Uterus (tissue), 4 donors: ENCODE measurements at places on chromosomes 6 and 20. TPM values are rescaled to one million over a fixed set of nuclear protein-coding genes. Genes with fewer than 3 reads are reported as not detected.

- no peaks in the 10 kb centered on the region for H3K36me3 ChIP-seq
- H3K27ac ChIP-seq, result peak overlapping the region; percentile 94
- H3K4me1 ChIP-seq, result peaks cover 11% of the 10 kb centered on the region
- H3K4me3 ChIP-seq, result peak overlapping the region; percentile 61
Measured at GRCh38 chr6:116254297-116255056, 602 bp upstream of the TSPYL4 start.

- H3K4me3 ChIP-seq, result no peak overlapping the region
- H3K36me3 ChIP-seq, result no peaks in the 10 kb centered on the region
- H3K27me3 ChIP-seq, result no peaks in the 10 kb centered on the region
- H3K27ac ChIP-seq, result no peak overlapping the region
Measured at GRCh38 chr20:45814314-45814713, 1.9 kb downstream of the UBE2C start.

Gene EYS
- total RNA-seq, result not detected

DNA sequence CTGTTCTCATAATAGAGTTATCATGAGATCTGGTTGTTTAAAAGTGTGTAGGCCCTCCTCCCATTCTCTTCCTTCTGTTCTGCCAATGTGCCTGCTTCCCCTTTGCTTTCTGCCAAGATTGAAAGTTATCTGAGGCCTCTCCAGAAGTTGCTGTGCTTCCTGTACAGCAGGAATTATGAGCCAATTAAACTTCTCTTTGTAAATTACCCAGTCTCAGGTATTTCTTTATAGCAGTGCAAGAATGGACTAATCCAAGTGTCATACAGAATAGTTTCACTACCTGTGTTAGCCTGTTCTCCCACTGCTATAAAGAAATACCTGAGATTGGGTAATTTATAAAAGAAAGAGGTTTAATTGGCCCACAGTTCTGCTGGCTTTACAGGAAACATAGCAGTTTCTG lies 100.0 kb downstream of the CD24 start:
- no peak overlapping the region for H3K4me3 ChIP-seq
- H3K36me3 ChIP-seq, result no peaks in the 10 kb centered on the region
- H3K4me1 ChIP-seq, result no peaks in the 10 kb centered on the region
- no peaks in the 10 kb centered on the region for H3K27me3 ChIP-seq
- no peak for DNase-seq

- no peak overlapping the region for H3K27ac ChIP-seq
- H3K4me3 ChIP-seq, result no peak overlapping the region
- DNase-seq, result no peak
- no peaks in the 10 kb centered on the region for H3K27me3 ChIP-seq
- H3K36me3 ChIP-seq, result no peaks in the 10 kb centered on the region
Measured at GRCh38 chr6:52588710-52589091, 11.8 kb upstream of the TRAM2 start.

- H3K27ac ChIP-seq, result no peak overlapping the region
- no peaks in the 10 kb centered on the region for H3K36me3 ChIP-seq
- DNase-seq, result no peak
- no peaks in the 10 kb centered on the region for H3K4me1 ChIP-seq
- H3K27me3 ChIP-seq, result no peaks in the 10 kb centered on the region
Measured at GRCh38 chr6:48917233-48917632, 545.8 kb downstream of the MMUT start.

GRCh38 chr6:108368431-108369030 lies 73.7 kb downstream of the AFG1L start:
- H3K27me3 ChIP-seq, result no peaks in the 10 kb centered on the region
- DNase-seq, result no peak
- no peaks in the 10 kb centered on the region for H3K4me1 ChIP-seq
- H3K4me3 ChIP-seq, result no peak overlapping the region
- H3K36me3 ChIP-seq, result no peaks in the 10 kb centered on the region
- H3K27ac ChIP-seq, result no peak overlapping the region

Gene IFT52
- 45.1 TPM for total RNA-seq
